ENCODE measurements at places on chromosomes 6 and 20.
A peak's percentile ranks its signal among the peaks of the same experiment; 100 is the strongest.

- no peak for DNase-seq
Observed at GRCh38 chr6:147508866-147509608, 547 bp downstream of the SAMD5 start.

DNA sequence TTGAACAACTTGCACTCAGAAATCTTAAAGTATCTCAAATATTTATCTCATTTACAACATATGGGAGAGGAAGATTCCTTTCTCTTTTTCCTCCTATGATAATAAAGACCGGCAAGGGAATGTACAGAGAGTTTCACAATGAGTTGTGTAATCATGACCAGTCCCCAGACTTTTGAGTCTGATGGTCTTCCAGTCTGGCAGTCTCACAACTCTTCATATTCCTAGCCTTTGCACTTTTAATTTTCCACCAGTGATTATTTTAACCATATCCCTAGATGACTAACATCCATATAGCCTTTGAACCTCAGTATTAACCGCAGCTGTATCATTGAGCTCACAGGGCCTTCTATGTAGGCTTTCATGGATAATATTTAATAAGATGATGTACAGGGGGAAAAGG lies 278.5 kb downstream of the KHDC1L start:
- DNase-seq = no peak

- no peak for DNase-seq
Observed at GRCh38 chr20:33707668-33708067, 12.4 kb downstream of the PXMP4 start.

DNA sequence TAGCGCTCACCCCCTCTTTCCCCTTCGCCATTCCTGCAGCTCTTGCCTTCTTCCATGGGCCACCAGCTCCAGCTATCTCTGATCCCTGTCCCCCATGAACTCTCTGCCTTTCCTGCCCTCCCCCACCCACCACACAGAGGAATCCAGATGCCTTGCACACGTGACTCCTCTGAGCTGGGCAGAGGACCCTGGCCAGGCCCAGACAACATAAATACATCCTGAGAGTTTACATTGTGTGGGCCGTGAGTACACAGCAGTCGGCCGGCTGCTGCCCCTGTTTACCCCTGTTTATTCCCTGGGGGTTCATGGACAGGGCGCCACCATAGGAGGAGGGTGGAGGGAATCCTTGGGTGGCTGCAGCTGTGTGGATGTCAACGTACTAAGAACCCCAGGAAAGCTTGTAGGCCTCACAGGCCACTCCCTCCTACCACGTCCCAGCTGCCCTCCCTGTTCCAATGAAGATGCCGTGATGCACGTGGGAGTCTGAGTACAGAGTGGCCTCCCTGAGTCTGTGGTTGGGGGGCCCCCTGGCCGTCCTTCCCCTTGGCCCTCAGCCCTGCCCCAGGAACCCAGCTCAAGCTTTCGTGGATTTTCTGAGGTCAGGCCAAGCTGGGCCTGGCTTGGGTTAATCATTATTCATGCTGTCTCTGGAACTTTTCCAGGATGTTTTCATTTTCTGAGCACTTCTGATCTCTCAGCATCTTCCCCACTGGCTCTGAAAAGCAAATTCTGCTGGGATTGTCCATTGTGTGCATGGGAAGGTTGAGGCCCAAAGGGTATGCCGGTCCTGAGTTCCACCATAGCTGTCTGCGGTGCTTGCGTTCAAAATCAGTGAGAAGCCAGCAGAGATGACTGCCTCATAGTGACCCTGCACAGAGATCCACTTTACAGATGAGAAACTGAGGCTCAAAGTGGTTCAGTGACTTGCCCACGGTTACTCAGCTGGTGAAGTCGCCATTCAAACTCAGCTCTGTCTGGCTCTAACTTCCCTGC lies 136.3 kb downstream of the MRPL14 start:
- DNase-seq = no peak

- DNase-seq = no peak
Observed at GRCh38 chr6:140138311-140139010, 764.0 kb upstream of the CITED2 start.

DNA sequence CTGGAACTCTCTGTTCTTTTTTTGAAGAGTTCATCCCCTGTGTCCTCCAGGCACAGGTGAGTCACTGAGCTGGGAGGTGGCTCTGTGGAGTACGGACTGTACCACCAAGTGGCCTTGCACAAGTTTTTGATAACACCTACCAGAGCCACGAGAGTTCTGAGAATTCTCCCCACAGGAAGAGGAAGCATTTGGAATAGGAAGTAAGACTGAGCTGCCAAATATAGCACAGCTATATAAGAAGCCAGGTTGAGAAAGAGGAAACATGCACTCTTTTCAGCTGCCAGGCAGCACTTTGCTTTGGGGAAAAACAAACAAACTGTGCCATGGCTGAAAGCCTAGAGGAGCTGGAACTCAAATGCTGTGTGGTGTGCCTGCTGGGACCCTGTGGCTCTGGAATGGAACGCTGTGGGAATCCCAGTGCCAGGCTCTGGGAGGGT lies 70.8 kb upstream of the RIPOR2 start:
- no peak for DNase-seq

DNA sequence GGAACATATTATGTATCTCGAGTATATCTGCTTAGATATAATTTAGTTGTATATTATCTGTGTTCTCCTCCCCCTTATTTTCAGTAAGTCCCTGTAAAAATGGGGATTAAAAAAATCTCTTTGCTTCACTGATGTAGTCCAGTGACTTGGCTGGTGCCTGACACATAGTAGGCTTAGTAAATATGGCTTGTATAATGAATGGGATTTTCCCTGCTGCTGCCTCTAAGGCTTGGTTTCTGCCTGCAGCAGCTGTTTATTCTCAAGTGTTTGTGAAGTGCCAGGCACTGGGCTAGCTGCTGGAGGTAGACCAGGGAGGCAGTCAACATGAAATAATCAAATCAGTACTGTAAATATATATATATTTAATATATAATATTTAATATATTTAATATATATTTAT lies 1.6 kb upstream of the ZFP64 start:
- peak; percentile 12 for DNase-seq

DNA sequence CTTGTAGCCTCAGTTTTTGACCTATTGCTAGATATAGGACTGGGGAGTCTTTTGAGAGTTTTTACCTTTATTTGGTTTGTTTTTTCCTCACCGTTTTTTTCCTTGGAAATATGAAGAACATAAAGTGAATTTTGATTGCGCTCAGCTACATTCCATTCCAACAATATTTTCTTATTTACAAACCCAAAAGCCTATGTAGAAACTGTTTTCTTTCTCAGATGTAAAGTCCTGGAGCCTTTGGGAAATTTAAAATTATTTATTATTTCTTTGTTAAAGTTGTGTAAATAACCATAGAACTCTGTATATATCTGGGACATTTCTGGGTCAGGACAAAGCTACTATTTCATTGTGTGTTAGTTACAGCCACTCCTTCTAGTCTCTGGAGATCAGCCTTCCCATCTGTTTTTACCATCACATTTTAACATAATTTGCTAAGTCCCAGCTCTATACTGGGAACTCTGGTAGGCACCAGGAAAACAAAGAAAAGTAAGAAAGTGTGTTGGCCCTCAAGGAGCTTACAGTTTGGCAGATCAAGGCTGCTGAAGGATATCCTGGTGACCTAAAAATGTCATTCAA lies 68.8 kb downstream of the JAG1 start:
- no peak for DNase-seq

GRCh38 chr6:18209539-18210197 lies 54.4 kb downstream of the KDM1B start:
- DNase-seq = no peak

GRCh38 chr20:44527716-44528199 lies 5.9 kb upstream of the SERINC3 start:
- no peak for DNase-seq

DNA sequence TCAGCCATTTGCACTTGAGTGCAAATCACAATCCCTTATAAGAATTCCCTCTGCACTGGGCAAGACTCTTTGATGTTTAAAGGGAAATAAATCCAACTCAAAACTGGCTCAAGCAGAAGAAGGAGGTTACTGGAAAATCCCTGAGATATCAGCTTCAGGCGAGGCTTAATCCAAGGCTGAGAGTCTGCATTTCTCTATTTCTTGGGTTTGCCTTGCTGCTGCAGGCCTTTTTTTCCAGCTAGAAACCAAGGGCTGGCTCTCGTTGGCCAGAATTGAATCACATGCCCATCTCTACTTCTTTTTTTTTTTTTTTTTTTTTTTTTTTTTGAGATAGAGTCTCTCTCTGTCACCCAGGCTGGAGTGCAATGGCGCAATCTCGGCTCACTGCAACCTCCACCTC lies 11.7 kb downstream of the HCK start:
- DNase-seq = no peak

DNA sequence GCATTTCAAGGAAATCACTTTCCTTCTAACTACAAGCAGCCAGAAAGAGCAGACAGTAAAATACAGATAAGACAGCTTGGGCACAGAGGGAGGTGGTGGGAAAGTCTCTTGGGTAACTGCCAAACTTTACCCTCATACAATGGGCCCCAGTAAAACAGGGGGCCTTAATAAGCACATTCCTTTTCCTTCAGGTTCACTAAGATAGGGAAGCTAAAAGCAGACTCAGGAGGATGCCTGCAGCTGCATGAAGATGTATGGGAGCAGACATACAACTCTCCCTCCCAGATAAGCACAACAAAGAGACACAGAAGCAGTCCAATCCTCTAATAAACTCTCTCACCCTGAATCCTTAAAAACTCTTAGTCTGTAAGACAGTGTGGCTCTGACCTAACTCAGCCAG lies 49.0 kb downstream of the SIM1 start:
- DNase-seq = no peak

DNA sequence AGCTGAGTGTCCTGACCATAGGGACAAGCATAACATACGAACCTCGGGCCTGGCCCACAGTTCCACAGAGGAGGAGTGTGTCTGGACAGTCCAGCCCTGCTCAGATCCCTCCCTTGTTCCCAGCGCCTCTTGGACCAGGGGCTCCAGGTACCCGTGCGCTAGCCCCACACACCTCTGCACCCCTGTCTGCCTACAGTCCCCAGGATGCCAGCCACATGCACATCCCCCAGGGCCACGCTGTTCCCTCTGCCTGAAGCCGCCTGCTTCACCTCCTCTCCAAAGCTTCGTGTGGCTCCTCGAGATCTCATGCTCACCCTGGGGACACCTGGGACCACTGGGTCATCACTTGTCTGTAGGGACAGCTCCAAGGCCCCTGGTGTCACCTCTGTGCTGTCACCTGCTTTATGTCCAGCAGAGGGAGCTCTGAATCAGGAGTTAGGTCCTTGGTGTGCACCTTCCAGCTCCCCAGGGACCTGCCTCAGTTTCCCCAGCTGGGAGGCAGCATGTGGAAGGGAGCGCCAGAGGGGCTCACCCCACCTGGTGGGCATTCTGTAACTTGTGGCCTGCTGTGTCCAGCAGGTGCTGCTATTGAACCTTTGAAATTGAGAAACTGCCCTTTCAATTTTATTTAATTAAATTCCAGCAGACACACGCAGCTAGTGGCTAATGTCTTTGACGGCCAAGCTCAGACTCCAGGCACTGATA lies 7.3 kb upstream of the YTHDF1 start:
- DNase-seq = peak; percentile 22

- peak; percentile 5 for DNase-seq
Observed at GRCh38 chr20:59571551-59572314, 32.6 kb upstream of the PHACTR3 start.

GRCh38 chr6:148791372-148791771 lies 44.5 kb downstream of the UST start:
- DNase-seq = no peak

DNA sequence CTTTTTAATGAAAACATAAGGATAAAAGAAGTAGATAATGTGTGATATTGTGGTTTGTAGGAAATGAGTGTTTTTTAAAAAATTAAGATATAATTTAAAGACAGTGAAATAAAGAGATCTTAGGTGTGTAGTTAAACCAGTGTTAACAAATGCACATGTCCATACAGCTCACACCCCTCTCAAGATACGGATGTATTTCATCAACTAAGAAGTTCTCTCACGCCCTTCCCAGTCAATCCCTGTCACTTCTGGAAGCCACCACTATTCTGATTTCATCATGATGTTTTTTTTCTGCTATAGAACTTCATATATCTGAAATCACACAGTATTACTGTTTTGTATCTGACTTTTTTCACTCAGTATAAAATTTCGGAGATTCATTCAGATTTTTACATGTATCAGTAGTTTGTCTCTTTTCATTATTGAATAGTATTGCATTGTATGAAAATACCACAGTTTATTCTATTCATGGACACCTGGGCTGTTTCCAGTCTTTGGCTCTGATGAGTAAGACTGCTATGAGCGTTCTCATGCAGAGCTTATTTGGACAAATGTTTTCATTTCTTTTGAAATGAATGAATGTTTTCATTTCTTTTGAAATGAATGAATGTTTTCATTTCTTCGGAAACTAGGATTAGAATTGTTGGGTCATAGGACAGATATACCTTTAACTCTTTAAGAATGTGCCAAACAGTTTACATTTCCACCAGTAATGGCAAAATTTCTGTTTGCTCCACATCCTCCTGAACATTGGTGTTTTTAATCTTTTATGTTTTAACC lies 49.7 kb upstream of the ELOVL5 start:
- DNase-seq = no peak

DNA sequence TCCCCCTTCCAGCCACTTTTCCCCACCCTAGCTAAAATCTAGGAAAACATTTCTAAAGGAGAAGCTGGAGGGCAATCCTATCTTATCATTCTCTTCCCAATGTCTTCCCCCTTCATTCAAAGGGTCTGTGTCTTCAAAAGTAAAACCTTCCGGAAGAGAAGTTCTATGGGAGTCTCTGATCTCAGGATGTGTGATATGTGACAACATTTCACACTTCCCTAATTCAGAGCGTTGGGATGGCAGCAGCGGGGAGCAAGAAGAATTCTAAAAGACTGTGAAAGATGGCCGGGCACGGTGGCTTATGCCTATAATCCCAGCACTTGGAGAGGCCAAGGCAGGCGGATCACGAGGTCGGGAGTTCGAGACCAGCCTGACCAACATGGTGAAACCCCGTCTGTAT lies 65.4 kb upstream of the AKIRIN2 start:
- DNase-seq = no peak

GRCh38 chr20:38198238-38198861 lies 33.3 kb upstream of the TGM2 start:
- DNase-seq = no peak

GRCh38 chr6:155388591-155388990 lies 67.0 kb downstream of the NOX3 start:
- DNase-seq = no peak

GRCh38 chr20:6705106-6705766 lies 62.2 kb upstream of the BMP2 start:
- no peak for DNase-seq

Measured in NCI-H1436 (cell line).